ENCODE measurements at places on chromosomes 6 and 20.
A peak's percentile ranks its signal among the peaks of the same experiment; 100 is the strongest.

DNA sequence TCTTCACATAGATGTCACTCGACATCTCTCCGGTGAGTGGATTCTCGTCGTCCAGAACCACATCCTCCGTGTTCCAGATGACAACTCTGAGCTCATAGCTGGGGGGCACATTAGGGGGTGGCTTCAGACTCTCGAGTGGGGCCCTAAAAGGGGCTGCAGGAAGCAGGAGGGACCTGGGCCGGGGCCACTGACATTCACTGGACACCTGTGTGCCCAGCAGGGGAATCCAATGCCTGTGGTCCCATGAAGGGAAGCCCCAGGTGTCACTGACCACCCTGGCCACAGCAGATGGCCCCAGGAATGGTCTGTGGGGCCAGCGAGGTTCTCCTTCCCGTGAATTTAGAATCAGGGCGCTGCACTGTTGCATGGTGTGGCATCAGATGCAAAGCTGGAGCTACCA, 18.7 kb downstream of the ERGIC3 start:
- DNase-seq = no peak

GRCh38 chr6:161254464-161255253, 19.2 kb downstream of the AGPAT4 start:
- DNase-seq = no peak

DNA sequence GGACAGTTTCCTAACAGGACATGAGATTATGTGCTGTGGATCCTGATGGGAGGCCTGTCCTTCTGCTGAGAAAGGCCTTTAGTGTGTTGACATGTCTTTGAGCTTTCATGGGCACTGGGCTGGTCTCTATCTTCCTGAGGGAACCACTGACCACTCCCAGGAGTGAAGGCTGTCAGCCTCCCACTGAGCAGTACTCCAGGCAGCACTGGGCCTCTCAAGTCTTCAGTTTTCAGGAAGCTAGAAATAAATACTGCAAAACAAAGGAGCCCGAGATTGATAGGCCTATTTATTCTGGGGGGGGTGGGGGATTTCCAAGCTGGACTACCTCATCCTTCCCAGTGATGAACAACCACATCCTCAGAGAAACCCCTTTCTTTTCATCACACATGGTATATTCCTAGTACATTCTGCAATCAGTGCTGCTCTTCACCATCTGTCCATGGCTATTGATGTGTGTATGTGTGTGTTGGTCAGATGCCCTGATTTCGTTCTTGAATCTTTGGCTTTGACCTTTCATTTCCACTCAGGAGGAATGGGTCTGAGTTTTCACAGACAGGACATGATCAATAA, 180.9 kb upstream of the SPTLC3 start:
- DNase-seq = no peak

- no peak for DNase-seq
These were observed 9.1 kb downstream of the RNASET2 start for GRCh38 chr6:166947251-166947650.

- DNase-seq = no peak
These were observed 7.5 kb upstream of the TTPAL start for GRCh38 chr20:44468044-44468782.

- no peak for DNase-seq
These were observed 7.8 kb upstream of the TXNDC5 start for GRCh38 chr6:7918403-7918802.

- DNase-seq = no peak
These were observed 710.7 kb downstream of the EYS start for GRCh38 chr6:64996301-64996700.

GRCh38 chr6:101517632-101518031, 124.1 kb downstream of the GRIK2 start:
- no peak for DNase-seq

- no peak for DNase-seq
These were observed 39.1 kb downstream of the MDFI start for GRCh38 chr6:41677124-41677921.

GRCh38 chr6:166244353-166245045, 63.7 kb downstream of the PRR18 start:
- DNase-seq = peak; percentile 40

DNA sequence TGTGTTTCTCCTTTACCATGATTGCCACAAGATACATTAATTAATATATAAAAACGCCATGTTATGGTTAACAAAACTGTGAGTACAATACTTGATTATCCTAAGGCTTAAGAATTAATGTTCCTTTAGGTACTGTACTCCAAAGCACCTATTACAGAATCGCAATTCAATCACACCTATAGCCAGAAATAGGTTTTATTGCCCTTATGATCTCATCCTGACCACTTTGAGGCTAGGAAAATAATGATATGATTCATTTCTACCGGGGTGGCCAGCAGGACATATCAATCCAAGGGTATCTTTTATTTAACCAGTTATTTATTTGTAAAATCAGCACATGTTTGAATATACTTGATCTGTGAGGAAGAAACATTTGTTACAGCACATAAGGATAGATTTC, 396.6 kb upstream of the GJE1 start:
- no peak for DNase-seq

GRCh38 chr6:130781557-130781956, 45.6 kb upstream of the SMLR1 start:
- no peak for DNase-seq

DNA sequence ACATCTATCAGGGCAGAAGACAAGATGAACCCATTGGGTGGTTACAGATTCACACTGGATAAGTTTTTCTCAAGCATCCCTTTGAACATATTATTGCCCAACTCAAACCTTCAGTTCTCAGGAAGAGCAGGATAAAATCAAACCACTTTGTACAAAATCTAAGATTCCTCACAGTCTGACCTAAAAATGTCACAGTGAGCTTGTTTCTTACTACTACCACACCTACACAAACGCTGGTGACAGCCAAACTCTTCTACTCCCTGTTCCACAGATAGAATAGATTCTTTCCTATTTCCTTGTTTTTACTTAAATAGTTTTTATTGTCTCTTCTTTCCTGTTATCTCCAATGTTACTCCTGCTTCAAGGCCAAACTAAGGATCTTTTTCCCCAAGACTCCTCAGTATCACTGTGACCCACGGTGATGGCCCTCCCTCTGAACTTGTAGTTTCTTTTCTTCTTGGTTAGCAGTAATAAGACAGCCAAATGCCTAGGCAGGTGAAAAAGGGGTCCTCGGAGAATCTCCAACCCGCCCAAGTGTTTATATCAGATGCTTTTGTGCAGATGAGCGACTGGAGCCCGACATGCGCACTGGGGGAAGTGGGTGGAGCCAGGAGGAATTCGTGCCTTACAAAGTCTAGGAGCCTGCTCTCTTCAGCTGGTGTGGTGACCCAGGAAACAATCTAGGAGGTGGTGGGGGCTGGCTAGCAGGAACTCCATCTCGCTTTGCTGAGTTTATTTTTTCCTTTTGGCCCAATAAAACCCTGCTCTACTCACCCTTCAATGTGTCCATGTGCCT, 53.4 kb downstream of the SEL1L2 start:
- no peak for DNase-seq

- no peak for DNase-seq
These were observed 72.2 kb upstream of the NAA20 start for GRCh38 chr20:19944772-19945459.

GRCh38 chr20:16381444-16381843, 191.8 kb downstream of the KIF16B start:
- DNase-seq = no peak

DNA sequence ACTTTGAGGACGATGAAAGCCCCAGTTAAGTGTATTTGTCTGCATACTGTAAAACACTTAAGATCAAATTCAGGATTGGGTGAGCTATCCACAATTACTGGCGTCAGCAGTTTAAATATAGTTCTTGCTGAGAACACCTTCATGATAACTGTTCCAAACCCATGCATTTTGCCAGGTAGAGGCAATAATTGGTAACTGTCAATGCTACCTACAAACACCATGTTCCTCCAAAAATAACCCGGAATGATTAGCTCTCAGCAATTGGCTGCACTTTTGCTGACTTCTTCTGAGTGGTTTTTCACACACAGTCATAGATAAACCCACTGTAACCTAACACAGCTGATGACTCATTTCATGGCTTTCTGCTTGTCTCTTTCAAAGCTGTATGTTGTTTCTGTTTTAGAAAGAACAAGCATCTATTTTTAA, 1358.6 kb upstream of the GJE1 start:
- peak; percentile 30 for DNase-seq

DNA sequence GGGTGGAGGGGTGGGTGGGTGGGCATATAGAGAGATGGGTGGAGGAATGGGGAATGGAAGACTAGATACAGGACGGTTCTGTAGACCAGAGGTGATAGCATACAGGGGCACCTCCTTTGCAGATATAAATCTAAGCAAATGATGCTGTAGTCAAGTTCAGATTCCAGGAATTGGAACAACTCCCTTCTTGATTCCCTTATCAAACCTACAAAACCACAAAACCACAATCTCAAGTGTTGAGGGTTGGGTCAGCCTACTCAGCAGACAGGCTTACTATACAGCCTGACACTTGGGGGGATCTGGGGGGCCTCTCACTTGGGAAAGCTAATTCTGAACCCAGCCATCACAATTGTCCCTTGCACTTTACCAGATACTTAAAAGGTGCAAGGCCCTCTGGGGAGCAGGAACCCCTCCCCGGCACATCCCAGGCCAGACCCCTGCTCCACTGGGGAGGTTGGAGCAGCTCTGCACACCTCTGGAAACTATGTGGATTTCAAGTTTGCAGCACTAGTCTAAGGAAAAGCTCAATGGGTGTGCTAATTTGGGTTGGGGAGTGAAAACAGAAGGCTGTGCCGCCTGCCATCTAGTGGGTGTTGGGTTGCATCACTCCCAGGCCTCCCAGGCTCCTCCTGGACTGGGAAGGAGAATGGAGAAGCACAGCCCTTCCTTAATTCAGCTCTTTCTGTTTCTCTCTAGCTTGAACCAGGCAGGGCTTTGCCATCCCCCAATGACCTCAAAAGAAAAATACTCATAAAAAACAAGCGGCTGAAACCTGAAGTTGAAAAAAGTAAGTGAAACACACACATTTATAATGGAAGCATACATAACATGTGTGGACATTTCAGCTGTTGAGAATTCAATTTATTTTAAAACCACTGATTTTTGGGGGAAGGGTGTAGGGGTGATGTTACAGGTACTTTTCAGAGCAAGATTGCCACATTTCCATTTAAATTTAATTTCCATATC, 121.2 kb upstream of the LAMP5 start:
- DNase-seq = peak; percentile 61

DNA sequence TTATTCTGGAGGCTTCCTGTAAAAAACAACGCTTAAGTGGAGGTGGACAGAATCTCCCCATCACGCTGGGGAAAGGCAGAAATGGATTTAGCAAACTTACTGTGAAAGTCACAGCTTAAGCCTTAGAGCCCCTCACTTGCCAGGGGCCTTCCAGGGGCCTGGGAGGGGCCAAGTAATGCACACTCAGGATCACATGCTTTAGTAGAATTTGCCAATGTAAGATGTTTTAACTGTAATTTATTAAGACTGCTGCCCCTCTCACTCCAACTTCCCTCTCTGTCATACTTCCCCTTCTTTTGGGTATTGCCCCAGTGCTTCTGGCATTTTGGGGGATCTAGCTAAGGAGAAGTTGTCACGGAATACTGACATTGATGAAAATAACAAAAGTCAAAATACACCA, 12.6 kb upstream of the ADA start:
- peak; percentile 48 for DNase-seq

- no peak for DNase-seq
These were observed at the start of gene PAK5 for GRCh38 chr20:9838378-9839295. Gene PAK5, minus strand, starts transcription at chr20:9839076. Its CDS starts 194,748 bp downstream, at chr20:9644328.

GRCh38 chr20:13526551-13526950, 112.2 kb downstream of the TASP1 start:
- DNase-seq = no peak

- peak; percentile 49 for DNase-seq
These were observed 249 bp downstream of the SAMD10 start for GRCh38 chr20:63979229-63979556.

- DNase-seq = peak; percentile 24
These were observed 145.7 kb downstream of the WDR27 start for GRCh38 chr6:169555971-169556617.

DNA sequence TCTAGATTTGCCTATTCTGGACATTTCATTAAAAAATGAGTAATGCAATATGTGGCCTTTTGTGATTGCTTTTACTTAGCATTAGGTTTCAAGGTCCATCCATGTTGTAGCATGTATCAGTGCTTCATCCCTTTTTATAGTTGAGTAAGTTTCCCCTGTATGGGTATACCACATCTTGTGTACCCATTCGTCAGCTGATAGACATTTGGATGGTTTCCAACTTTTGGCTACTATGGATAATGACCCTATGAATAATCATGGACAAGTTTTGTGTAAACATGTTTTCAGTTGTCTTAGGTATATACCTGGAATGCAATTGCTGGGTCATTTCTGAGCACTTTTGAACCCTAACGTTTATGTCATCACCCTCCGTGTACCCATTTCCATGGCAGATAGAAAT, 15.4 kb downstream of the METTL24 start:
- no peak for DNase-seq

GRCh38 chr6:1789092-1789491, 179.4 kb downstream of the FOXC1 start:
- no peak for DNase-seq

- DNase-seq = no peak
These were observed 52.5 kb downstream of the ATG5 start for GRCh38 chr6:106273087-106273486.

DNA sequence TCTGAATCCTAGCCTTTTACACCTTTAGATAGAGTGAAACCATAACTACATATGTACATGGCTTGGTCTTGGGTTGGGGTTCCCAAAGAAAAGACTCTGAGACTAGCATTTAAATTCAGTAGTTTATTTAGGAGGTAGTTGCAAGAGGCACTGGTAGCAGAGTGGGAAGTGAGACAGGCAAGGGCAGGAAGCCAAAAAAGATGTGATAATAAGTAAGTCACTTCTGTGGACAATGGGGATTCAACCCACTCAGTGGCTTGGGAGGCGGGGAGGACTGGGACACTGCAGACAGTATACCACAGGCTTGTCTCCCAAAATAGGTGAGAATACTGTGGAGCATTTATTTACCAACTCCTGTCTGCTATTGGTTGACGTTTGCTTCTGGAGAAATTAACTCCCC, 131.9 kb downstream of the SLC24A3 start:
- no peak for DNase-seq

GRCh38 chr6:100433726-100434435, 30.8 kb downstream of the SIM1 start:
- no peak for DNase-seq

DNA sequence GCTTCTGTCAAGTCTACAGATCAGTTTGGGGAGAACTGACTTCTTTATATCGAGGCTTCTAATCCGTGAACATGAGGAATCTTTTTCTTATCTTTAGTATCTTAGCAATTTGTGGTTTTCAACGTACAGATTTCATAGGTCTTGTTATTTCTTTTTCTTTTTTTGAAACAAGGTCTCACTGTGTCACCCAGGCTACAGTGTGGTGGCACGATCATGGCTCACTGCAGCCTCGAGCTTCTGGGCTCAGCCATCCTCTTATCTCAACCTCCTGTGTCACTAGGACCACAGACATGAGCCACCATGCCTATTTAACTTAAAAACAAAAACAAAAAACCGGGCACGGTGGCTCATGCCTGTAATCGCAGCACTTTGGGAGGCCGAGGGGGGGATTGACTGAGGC, 29.3 kb downstream of the DNAJC5 start:
- no peak for DNase-seq

DNA sequence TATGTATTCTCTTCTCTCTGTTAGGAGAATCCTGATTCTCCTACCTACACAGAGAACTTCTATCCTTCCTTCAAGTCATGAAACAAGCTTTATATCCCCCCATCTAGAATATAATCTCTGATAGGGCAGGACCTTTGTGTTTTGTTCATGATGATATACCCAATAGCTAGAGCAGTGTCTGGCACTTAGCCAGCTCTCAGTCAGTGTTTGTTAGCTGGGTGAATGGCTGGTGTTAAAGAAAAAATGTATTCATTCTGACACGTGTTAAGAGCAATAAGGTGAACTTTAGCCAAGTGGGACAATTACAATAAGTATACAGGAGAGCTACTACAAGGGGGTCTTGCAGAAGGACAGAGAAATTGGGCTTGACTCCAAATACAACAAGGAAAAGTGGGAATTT, 34.3 kb upstream of the TNFRSF21 start:
- no peak for DNase-seq

All from NB4 (cell line).